Regular cardiac myocyte (primary cell): ENCODE measurements at places on chromosomes 11 and 22. TPM values are rescaled to one million over a fixed set of nuclear protein-coding genes. Genes with fewer than 3 reads are reported as not detected.

The HIRA gene
- 13.5 and 21.3 TPM in 2 replicates for total RNA-seq

The KCTD14 gene
- total RNA-seq = 0.56 and 1.9 TPM in 2 replicates

The PNPLA5 gene
- under 0.01 TPM in 1 of 2 replicates, not detected in the other for total RNA-seq

The ASCL2 gene
- not detected in 2 replicates for total RNA-seq

The NCF4 gene
- under 0.01 TPM in 1 of 2 replicates, not detected in the other for total RNA-seq

The SLC22A12 gene
- total RNA-seq = not detected in 2 replicates

The ART1 gene
- not detected in 2 replicates for total RNA-seq

The USH1C gene
- total RNA-seq = not detected in 2 replicates

The INSC gene
- under 0.01 and 3.8 TPM in 2 replicates for total RNA-seq

The NPAS4 gene
- not detected in 2 replicates for total RNA-seq

The RAG2 gene
- not detected in 2 replicates for total RNA-seq

The ZFPL1 gene
- 23.4 and 36.8 TPM in 2 replicates for total RNA-seq

The TEX54 gene
- not detected in 2 replicates for total RNA-seq

The OR8D1 gene
- total RNA-seq = under 0.01 TPM in 1 of 2 replicates, not detected in the other

The KRTAP5-7 gene
- not detected in 2 replicates for total RNA-seq

The GDPD4 gene
- not detected in 2 replicates for total RNA-seq

The RAG1 gene
- 0.38 and 0.56 TPM in 2 replicates for total RNA-seq

The JAML gene
- total RNA-seq = not detected in 2 replicates
